ENCODE measurements at places on chromosomes 6 and 20.

- H3K36me3 ChIP-seq, result peaks cover 2% of the 10 kb centered on the region
- H3K4me3 ChIP-seq, result peak overlapping the region; percentile 79
- no peak overlapping the region for H3K27ac ChIP-seq
- DNase-seq, result no peak
Measured at GRCh38 chr6:110181131-110182030, 1.2 kb downstream of the CDC40 start.

DNA sequence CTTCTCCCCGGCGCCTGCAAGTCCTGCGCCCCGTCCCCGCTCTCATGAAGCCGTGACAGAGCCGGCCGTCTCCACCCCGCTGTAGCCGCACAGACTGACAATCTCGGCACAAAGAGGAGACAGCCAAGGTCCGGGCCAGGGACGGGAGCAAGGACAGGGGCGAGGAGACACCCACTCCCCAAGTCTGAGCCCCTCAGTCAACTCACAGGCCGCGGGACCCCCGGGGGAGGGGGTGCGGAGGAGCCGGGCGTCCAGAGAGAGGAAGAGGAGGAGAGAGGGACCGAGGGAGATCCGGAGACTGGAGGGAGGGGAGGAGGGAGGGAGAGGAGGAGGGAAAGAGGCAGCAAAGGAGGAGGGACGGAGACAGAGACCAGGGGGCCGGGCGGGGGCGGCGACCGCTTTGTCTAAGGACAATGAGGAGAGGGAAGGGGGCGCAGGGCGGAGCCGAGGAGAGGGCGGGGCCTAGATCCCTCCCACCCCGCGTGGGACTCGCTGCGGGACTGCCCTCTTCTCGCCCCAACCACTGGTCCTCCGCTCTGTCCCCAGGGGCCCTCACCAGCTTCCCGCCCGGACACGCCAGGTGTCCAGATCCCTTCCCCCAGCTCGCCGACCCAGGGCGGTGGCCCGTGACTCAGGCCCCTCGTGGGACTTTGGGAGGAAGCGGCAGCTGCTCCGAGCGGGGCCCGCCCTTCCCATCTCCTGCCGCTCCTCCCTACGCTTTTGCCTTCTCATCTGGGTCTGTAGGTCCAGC is 638 bp upstream of the PPP1R18 start:
- peak; percentile 99 for DNase-seq
- no peaks in the 10 kb centered on the region for H3K27me3 ChIP-seq
- peaks cover 38% of the 10 kb centered on the region for H3K4me1 ChIP-seq

GRCh38 chr20:60100780-60101179 is 142.6 kb downstream of the CDH26 start:
- DNase-seq, result no peak
- no peaks in the 10 kb centered on the region for H3K27me3 ChIP-seq
- H3K4me1 ChIP-seq, result peaks cover 22% of the 10 kb centered on the region
- no peak overlapping the region for H3K27ac ChIP-seq
- H3K36me3 ChIP-seq, result no peaks in the 10 kb centered on the region

GRCh38 chr6:40922281-40922680 is 116.7 kb downstream of the UNC5CL start:
- H3K4me3 ChIP-seq, result no peak overlapping the region
- no peak overlapping the region for H3K27ac ChIP-seq
- H3K27me3 ChIP-seq, result no peaks in the 10 kb centered on the region
- H3K4me1 ChIP-seq, result peaks cover 39% of the 10 kb centered on the region
- no peaks in the 10 kb centered on the region for H3K36me3 ChIP-seq
- no peak for DNase-seq

DNA sequence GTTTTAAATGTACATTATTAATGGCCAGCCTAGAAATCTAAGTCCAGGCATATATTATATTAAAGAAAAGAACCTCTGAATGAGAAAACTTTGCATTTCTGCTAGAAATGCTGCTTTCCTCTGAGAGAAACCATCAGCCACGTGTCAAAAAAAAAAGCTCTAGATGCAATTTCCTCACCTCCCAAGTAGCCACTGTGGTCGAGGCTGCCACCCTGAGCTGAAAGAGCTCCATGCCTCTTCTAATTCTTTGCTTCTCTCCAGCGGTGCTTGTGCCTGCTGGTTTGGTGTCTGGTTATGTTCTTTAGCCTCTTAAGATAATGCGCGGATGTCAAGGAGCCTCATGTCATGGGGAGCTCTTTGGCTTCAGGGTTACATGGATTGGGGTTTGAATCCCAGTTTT is 316.0 kb downstream of the TFAP2C start:
- no peak for DNase-seq
- H3K4me3 ChIP-seq, result no peak overlapping the region
- H3K4me1 ChIP-seq, result no peaks in the 10 kb centered on the region
- H3K36me3 ChIP-seq, result no peaks in the 10 kb centered on the region
- H3K27me3 ChIP-seq, result peaks cover 59% of the 10 kb centered on the region

DNA sequence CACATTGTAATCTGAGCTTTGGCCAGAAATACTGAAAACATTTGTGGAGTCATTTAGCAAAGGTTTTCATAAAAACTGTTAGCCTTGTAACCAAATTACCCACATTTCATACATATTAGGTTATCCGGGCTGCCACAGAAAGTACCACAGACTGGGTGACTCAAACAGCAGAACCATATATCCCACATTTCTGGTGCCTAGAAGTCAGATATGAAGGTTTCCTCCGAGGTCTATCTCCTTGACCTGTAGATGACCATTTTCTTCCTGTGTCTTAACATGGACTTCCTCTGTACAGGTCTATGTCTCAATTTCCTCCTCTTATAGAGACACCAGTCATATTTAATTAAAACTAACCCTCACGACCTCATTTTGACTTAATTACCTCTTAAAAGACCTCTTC is 49.5 kb upstream of the SMIM28 start:
- no peak for DNase-seq
- no peak overlapping the region for H3K4me3 ChIP-seq
- H3K27me3 ChIP-seq, result no peaks in the 10 kb centered on the region
- H3K4me1 ChIP-seq, result no peaks in the 10 kb centered on the region
